Esophagus muscularis mucosa (tissue), 4 donors: ENCODE measurements at places on chromosomes 4 and X.

DNA sequence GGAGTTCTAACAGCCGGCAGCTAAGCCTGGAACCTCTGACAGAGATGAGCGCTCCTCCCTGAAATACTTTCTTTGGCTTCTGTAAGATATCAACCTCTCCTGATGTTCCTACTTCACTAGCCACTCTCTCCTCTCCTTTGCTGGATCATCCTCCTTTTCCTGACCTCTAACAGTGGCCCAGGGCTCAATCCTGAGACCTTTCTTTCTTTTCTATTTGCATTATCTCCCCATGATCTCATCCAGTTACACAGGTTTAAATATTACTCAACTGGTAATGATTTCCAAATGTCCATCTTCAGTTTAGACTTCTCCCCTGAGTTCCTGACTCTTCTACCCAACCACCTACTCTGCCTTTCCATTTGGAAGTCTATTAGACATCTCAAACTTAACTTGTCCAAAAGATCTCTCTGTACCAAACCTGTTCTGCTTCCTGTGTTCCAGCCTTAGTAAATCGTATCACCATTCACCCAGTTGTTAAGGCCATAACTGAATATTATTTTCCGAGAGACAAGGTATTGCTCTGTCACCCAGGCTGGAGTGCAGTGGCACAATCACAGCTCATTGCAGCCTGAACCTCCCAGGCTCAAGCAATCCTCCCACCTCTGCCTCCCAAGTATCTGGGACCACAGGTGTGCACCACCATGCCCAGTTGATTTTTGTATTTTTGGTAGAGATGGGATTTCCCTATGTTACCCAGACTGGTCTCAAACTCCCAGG lies 41.1 kb downstream of the RFC1 start:
- no peaks in the 10 kb centered on the region for H3K27me3 ChIP-seq
- H3K36me3 ChIP-seq, result peaks cover 14% of the 10 kb centered on the region
- H3K4me3 ChIP-seq, result no peak overlapping the region
- H3K27ac ChIP-seq, result no peak overlapping the region

- DNase-seq, result peak; percentile 93
- peak overlapping the region; percentile 77 for H3K4me3 ChIP-seq
These were observed 16.8 kb downstream of the PTTG2 start for GRCh38 chr4:37976991-37977470.

DNA sequence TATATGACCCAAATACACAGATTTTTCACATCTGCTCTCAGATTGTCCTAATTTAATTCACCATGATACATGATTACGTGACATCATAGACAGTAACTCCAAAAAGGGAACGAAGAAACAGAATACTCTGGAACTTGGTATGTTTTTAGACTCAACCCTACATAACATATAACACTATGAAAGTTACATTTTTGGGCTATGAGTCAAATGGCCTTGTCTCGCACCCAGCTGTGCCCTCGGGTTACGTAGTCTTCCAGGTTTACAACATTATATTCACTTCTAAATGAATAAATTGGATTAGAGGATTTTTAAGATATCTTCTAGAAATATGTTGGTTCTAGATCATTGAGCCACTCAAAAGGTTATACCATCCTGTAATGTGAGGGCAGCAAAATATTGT lies 2089.6 kb upstream of the TENM3 start:
- no peaks in the 10 kb centered on the region for H3K36me3 ChIP-seq
- H3K27me3 ChIP-seq, result no peaks in the 10 kb centered on the region
- no peak overlapping the region for H3K27ac ChIP-seq
- no peak for DNase-seq
- H3K4me1 ChIP-seq, result no peaks in the 10 kb centered on the region

DNA sequence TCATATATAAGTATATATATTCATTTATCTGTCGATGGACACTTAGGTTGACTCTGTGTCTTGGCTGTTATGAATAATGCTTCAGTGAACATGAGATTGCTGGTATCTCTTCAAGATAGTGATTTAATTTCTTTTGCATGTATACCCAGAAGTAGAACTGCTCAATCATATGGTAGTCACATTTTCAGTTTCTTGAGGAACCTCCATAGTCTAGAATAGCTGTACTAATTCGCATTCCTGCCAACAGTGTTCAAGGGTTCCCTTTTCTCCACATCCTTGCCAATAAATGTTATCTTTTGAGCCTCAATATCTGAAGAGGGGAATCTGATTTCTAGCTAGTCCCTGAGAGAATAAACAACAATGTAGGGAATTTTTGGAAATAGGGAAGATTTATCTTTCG lies 32.4 kb upstream of the CCNG2 start:
- no peaks in the 10 kb centered on the region for H3K4me1 ChIP-seq
- no peak overlapping the region for H3K27ac ChIP-seq
- H3K4me3 ChIP-seq, result no peak overlapping the region
- H3K27me3 ChIP-seq, result peaks cover 7% of the 10 kb centered on the region

DNA sequence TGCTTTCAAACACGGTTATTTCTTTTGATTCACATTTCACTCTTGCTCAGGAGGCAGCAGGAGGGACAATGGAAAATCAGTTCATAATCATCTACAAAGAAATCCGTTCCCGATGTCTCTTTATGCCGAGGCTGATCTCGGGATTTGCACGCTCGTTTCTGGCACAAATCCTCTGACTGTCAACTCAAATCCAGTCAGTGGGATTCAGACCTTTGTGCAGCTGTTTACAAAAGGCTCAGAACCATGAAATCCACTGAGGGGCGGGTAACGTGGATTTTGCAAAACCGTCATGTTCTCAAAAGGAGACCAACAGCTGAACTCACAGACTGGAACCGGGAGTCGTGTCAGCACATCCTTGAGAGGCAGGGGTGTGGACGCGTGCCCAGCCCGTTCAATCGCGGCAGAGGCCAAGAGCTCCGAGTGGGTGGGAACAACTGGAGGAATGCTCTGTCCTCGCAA lies 46.4 kb downstream of the ACOX3 start:
- no peaks in the 10 kb centered on the region for H3K27me3 ChIP-seq
- H3K36me3 ChIP-seq, result peaks cover 52% of the 10 kb centered on the region
- peak overlapping the region; percentile 20 for H3K4me3 ChIP-seq
- peaks cover 37% of the 10 kb centered on the region for H3K4me1 ChIP-seq
- H3K27ac ChIP-seq, result peak overlapping the region; percentile 83

GRCh38 chrX:118583781-118584180 lies 88.2 kb downstream of the DOCK11 start:
- no peaks in the 10 kb centered on the region for H3K4me1 ChIP-seq
- no peak for DNase-seq
- no peak overlapping the region for H3K4me3 ChIP-seq
- no peak overlapping the region for H3K27ac ChIP-seq
- no peaks in the 10 kb centered on the region for H3K27me3 ChIP-seq
- H3K36me3 ChIP-seq, result peaks cover 6% of the 10 kb centered on the region

DNA sequence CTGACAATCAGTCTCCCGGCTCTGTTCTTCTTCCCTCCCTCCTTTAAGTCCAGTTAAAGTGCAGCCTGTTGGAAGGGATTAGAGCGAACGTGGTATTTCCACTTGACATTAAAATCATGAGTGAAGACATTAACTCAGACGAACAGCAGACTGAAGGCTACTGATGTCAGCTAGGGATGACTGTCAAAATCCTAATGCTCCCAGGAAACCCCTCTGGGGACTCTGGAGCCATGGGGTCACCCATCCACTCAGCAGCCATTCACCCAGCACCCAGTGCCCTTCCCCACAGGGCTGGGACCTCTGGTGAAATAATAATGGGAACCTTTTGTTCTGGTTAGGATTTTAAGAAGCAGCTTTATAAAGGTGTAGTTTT lies 113.9 kb downstream of the DRD5 start:
- DNase-seq, result no peak
- H3K27me3 ChIP-seq, result no peaks in the 10 kb centered on the region
- H3K27ac ChIP-seq, result no peak overlapping the region
